ENCODE measurements at places on chromosomes 6 and 20.

GRCh38 chr6:87820343-87820984 is 118.4 kb upstream of the AKIRIN2 start:
- DNase-seq, result no peak

GRCh38 chr6:28980852-28981430 is 24.2 kb downstream of the ZNF311 start:
- peak; percentile 78 for DNase-seq

- no peak for DNase-seq
These were observed 79.8 kb downstream of the TBC1D7 start for GRCh38 chr6:13248584-13248985.

GRCh38 chr6:138099832-138100231 is 7.4 kb downstream of the PERP start:
- DNase-seq, result no peak

DNA sequence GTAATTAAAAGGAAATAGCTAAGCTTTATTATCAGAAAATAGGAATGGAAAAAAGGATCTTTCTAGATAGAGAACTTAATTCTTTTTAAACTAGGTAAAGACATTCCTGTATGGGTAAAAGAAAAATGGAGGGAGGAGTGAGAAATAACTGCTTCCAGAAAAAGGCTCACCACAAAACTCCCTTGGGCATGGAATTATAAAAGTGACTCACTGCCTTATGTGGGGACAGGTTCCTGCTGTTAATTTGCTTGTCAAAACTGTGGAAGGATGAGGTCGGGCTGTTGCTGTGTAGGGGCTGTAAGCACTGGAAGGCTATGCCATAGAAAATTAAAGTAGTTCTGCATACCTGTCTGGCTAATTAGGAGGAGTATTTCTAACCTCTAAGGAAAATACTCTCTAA is 158.7 kb downstream of the UBE3D start:
- DNase-seq, result no peak

DNA sequence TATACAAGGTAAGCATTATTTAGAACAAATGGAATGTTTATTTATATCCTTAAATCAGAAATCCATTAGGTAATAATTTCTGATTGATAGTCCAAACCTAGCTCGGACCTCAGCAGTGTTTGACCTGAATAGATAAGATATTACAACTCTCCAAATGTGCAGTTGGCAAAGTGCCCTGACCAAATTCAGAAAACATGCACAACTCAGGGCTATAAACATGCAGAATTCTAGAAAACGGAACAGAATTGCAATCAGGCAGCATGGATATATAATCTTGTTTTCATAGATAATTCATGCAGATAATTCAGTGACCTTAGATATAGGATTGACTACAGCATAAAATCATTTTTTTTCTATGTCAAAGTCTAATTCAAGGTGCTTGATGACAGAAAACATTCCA is 626.6 kb upstream of the CITED2 start:
- DNase-seq, result no peak
